Stimulated activated CD4-positive, alpha-beta T cell treated with anti-CD3 and anti-CD28 coated beads, Interleukin-12 subunit alpha, Interleukin-12 subunit beta, amount 100 ng/mL, for 4 hours (primary cell): ENCODE measurements at places on chromosomes 2 and 18.
A peak's percentile ranks its signal among the peaks of the same experiment; 100 is the strongest.

DNA sequence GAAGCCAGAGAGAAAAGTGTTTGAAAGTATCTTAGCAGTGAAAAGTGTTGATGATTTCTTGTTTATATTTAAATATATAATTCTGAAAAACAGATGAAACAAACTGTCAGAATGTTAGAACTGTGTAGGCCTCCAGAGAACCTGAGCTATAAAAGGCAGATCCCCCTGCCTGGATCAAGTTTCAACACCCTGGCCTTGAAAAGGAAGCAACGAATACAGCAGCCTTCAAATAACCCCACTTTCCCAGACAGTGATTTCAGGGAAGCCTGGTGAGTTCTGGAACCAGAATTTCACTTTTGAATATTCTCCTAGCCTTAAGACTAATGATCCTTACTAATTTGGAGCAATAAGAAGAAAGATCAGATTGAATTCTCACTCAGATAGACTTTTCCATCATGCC, 13.3 kb upstream of the TRIM43 start:
- DNase-seq, result no peak

GRCh38 chr2:163736433-163737189, 803 bp upstream of the FIGN start:
- no peak for DNase-seq

DNA sequence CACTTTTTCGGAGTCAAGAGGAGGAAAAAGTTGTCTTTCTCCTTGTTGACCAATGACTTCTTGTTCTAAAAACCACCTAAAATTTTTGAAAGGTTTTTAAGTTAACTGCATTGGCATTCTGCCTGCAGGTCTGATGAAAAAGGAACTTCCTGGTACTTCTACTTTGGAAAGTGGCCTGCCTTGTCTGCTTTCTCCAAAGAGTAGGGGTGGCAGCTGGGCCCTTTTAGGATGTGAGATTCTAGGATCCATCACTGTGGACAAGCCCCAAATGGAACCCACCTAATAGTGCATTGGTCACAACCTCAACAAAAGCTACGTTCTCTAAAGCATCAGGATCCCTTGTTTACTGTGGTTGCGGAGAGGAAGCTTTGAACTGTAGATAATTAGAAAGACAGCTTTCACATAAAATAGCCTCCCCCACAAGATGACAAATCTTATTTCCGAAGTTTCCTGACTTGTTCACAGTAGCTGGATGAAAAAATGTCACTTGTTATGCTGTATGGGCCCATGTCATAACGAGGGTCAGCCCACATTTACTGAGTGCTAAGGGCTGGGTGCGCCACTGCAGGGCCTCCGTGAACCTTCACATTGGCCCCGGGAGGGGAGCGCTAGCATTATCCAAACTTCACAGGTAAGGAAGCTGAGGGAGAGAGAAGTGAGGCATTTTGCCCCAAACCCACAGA, 17.4 kb downstream of the ASPRV1 start:
- no peak for DNase-seq

- DNase-seq, result no peak
Observed at GRCh38 chr18:32393407-32393806, 77.3 kb downstream of the GAREM1 start.

- DNase-seq, result no peak
Observed at GRCh38 chr18:3491981-3492555, 42.1 kb downstream of the TGIF1 start.

GRCh38 chr2:55047677-55048299, 2.5 kb downstream of the RTN4 start:
- no peak for DNase-seq

GRCh38 chr2:194054313-194054712, 1602.7 kb upstream of the SLC39A10 start:
- no peak for DNase-seq

- no peak for DNase-seq
Observed at GRCh38 chr2:54520687-54521086, 64.6 kb downstream of the SPTBN1 start.

DNA sequence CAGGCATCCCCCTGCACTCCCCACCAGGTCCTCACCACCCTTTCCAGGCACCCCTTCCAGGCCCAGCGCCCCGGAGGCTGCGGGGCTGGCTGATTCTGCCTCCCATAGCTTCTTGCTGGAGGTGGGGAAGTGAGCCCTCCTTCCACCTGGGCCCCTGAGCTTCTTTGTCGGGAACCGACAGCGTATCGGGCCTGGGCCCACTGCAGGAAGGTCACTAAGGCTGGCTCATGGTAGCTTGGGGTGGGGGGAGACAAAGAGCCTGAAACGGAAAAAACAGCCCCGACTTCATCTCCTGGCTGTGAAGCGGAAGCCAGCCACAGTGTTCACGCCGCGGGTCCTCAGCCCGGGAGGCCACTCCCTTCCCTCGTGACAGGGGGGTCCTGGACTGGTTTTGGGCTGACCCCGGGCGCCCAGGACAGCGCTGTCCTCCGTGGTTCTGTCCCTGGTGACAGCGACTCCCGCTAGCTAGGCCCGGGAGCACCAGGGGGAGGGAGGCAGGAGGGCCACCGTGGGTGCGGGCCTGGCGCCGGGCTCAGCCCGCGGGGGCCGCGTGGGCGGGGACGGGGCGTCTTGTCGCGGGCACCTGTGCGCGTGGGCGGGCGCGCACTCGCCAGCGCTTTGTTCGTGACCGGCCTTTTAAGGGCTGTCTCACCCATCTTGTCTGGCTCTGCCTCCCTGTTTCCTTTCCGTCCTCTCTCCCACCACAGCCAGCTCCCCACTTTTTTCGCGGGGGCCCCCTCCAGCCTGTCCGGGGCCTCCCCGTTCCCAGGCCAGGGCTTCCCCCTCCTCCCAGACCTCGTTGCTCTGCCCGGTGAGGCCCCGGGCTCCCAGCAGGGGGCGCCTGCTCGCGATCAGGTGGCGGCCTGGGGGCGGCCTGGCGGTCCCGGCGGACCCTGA, 64.9 kb downstream of the DNMT3A start:
- DNase-seq, result peak; percentile 73

DNA sequence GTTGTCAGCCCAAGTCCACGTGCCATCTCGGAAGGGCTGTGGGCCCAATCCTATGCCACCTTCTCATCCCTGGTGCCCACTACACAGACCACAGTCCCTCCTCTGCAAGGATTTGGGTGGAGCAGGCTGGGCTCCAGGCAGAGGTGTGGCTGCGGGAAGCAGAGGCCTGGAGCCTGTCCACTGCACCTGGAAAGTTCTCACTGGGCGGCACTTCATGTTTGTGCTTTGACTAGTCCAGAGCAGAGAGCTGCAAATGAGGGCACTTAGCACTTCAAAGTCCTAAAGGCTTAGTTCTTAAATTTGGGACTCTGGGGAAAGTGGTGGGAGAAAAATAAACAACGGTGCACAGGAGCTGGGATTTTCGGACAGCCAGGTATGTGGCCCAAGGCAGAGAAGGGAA, 308.9 kb upstream of the POU3F3 start:
- no peak for DNase-seq

- DNase-seq, result no peak
Observed at GRCh38 chr2:231399853-231400680, 4.6 kb downstream of the B3GNT7 start.

- DNase-seq, result no peak
Observed at GRCh38 chr2:239436669-239437335, 36.0 kb upstream of the HDAC4 start.

DNA sequence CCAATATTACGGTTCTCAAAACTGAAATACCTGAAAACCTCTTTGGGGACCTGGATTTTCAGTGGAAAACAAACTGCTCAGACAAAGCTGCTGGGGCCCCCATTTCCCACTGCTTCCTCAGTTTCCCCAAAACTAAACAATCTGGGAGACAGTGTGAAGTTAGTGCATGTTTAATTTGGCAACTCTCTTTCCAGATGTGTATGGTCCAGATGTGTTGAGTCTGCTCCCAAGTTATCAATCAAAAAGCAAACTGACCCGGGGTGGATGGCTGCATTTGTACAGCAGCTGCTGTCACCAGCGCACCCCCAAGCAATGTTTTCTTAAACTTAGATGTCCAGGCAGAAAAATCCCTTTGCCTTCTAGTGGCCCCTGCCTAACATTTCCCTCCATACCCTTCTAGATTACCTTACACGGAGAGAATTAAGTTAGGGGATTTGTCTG, 136.9 kb downstream of the COPS8 start:
- no peak for DNase-seq

DNA sequence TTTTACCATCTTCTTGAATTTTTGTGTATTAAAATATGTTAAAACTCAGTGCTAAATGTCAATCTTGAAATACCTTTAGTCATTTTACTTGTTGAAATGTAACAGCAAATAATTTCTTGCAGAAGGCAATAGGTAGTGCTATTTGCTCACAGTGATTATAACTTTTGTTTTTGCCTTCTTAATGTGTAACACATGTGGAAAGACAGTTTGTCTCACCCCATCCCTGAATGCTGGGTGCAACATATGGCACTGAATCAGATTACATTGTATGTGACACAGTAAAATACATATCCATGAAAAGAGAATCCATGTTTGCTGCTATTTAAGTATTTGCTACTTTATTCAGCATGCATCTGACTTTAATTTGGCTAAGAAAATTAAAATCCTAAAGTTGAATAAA, 35.3 kb downstream of the FRZB start:
- no peak for DNase-seq

DNA sequence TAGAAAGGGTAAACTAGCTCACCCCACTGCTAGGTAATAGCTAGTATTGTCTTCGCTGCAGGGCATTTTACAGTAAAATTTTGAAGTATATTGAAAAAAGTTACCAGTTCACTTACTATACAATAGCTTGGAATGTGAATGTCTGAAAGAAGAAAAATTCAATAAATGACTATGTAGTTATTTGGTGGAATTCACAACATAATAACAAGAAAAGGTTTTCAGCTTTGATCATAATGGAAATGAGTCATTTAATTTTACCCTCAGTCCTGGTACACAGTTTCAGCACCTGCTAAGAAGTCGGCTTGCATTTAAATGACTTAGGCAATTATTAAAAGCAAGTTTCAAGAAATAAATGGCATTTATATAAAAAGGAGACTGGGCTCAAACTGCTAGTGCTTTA, 90.4 kb downstream of the NUP35 start:
- no peak for DNase-seq

GRCh38 chr2:197255543-197255942, 55.0 kb downstream of the ANKRD44 start:
- DNase-seq, result peak; percentile 53

DNA sequence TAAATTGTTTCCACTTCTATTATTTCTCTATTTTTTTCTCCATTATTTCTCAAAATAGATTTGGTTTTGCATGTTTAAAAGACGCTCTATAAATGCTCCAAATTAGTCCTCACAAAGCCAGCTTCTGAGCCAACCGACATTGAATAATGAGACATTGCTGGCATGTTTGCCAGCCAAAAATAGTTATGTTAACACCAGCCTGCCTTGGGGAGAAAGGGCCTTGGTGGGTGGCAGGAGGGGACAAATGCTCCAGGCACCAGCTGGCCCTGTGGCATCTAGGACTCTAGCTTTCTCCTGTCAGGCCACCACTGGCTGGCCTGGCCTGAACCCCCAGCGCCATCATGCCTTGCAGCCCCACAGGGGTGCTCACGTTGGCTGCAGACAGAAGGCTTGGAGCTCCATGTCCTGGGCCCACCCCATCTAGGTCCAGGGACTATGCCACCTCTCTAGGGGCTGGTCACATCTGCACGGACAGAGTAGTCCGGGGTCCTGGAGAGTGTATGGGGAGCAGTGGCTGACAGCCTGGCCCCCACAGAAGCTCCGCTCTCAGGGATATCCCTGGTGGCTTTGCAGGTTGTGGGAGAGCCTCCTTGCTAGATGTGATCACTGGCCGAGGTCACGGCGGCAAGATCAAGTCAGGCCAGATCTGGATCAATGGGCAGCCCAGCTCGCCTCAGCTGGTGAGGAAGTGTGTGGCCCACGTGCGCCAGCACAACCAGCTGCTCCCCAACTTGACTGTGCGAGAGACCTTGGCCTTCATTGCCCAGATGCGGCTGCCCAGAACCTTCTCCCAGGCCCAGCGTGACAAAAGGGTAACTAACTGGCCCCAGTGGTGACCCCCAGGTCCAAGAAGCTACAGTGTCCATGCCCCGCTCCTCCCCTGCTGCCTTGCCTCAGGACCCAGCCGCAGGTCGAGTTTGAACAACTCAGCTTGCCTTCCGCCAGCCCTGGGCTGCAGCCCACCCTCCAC, 12.5 kb downstream of the ABCG8 start:
- DNase-seq, result no peak

DNA sequence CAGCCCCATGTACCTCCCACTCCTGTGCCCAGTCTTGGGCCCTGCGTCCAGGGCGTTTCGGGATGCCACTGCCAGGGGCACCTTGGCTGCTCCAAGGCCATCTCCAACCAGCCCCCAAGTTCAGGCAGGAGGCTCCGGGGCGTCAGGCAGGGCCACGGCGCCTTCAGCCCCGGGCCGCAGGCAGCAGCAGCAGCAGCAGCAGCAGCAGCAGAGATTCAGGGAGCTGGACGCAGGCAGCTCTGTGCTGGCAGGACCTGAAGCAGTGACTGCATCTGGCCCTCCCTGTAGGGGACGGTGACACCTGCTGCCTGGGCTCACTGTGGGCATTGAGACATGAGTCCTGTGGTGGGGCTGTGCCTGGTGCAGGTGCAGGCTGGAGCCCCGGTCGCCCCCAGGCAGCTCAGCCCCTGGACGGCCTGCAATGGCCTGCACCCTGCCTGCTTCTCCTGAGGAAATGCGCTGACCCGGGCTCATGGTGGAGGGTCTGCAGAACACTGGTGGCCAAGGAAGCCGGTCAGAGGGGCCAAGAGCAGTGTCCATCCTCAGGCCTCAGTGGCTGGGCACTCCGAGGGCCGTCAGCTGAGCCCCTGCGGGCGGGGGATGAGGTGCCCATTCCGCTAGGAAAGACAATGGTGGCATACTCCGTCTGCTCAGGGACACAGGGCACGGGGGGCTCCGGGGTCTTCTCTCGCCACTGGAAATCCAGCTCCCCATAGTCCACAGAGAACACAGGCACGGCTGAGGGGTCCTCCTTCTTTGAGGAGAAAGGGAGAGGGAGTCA, 8.0 kb downstream of the PDCD1 start:
- DNase-seq, result no peak

- DNase-seq, result no peak
Observed at GRCh38 chr2:71851094-71851750, 296.4 kb downstream of the CYP26B1 start.

DNA sequence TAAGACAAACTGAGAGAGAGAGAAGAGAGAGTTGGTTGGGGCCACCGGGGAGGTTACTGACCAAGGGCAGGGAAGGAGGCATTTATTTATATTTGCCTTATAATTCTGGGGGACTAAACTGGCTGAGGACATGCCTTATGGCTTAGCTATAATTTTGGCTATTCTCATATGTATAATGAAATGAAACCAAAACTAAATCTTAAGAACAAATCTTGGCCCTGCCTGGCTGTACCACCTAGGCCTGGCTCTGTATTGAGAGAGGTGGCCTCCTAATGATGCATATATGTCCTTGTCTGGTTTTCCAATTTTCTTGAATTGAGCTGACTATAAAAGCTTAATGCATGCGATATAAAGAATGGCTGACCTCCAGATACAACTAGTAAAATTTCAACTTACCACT, 3.5 kb upstream of the PPP1CB start:
- no peak for DNase-seq
